IMR-90 (cell line): ENCODE measurements at places on chromosomes 2 and 18. TPM values are rescaled to one million over a fixed set of nuclear protein-coding genes. Genes with fewer than 3 reads are reported as not detected.
A peak's percentile ranks its signal among the peaks of the same experiment; 100 is the strongest.

DNA sequence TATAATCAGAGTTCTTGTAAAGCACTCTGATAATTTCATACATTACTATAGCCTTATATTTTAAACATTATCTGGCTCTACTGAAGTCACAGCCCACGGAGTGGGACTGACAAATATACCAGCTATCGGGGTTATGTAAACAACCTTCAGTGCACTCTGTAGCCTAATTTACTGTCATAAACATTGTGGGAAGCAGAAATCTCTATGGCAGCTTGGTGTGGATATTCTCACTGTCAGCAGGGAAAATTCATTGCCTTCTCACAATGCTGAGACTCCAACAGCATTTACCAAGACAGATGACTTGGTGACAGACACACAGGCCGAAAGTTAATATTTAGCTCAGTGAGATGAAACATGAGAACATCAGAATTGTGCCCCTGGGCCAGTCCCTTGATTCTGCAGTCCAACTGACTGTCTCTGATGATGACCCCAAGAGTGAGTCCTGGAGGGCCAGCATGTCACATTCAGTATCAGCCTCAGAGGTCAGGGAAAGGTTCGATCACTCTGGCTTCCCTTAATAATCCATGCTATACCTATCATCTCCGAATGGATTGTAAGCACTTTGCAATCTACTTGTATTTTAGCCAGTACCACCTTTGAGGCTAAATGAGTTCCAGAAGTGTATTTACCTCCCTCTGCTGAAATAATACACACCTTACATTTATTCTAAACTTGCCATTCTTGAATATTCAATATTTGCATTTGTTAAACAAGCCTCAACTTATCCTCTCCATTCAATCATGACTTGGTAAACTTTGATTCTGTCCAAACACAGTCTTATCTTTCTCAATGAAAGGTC lies 146.2 kb upstream of the OSR1 start:
- DNase-seq = no peak

GRCh38 chr18:36265015-36265414 lies 32.5 kb upstream of the FHOD3 start:
- DNase-seq = no peak

DNA sequence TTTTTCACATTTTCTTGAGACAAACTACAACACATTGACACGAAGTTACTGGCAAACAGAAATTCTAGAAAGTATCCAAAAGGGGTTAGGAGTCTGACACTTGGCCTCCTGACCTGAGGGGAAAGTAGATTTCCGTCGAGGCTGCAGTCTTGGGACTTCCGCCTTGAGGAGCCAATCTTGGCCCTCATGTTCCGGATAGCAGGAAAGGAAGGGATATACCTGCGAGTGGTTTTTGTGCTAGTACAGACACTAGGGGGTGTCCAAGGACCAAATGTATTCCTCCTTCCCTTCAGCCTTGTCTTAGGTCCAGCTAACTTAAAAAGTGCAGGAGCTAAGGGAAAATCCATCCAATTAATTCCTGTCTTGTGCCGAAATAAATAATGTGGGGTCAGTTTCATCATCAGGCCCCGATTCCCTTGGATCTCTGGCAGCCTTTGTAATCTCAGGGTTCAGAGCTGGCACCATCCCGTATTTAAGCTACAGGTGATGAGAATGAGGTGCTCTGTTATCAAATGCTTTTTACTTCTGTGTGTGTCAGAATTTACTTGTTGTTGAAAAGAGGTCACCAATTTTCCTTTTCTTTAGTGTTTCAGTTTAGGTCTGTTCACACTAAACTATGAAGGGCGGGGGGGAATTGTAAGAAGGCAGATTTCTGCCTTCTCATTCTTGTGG lies 330.2 kb upstream of the FANCL start:
- DNase-seq = peak; percentile 69

DNA sequence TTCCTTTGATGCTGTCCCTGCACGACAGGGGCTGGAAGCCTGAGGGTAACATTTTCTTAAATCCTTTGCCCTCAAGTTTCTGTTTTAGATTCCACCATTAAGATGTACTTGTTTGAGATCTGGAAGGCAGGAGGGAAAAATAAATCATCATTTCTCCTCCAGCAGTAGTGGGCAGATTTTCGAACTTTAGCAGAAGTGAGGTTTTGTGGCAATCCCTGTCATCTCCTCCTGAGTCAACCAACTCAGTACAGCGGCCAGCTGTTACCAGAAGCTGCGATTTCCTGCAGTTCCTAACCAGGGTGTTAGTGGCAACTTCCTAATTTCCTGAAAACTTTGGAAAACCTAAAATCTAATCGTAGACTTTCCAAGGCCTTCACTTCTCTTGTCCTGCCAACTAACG lies 517.2 kb upstream of the ACVR2A start:
- DNase-seq = no peak

DNA sequence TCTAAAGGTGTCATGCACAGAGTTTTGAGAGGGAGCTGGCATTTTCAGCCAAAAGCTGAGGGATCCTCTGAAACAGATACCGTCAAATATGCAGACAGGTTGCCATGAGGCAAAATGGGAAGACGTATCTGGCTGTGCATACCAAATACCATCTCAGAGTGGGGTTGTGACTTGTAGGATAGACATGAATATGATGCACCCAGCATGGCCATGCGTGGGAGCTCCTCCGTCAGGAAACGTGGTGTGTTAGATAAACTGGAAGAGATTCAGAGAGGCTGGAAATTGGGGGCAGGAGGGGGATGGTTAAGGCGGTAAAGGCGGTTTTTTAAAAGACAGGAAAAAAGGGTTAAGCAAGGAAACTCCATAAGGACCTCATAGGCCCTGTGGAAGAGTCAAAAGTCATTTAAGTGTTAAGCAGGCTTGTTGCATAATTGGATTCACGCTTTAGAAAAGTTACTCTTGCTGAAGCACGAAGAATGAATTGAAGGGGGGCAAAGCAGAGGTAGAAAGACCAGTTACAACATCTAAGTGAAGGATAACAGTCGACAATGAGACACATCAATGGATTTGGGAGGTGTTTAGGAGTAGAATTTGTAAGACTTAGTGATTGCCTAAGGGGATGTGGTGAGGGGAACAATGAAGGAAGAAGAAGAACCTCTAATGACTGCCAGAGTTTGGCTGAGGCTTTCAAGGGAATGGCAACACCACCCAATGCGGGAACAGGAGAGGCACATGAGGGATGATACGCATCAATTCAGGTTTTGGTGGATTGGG lies 139.6 kb upstream of the CTAGE1 start:
- no peak for DNase-seq

DNA sequence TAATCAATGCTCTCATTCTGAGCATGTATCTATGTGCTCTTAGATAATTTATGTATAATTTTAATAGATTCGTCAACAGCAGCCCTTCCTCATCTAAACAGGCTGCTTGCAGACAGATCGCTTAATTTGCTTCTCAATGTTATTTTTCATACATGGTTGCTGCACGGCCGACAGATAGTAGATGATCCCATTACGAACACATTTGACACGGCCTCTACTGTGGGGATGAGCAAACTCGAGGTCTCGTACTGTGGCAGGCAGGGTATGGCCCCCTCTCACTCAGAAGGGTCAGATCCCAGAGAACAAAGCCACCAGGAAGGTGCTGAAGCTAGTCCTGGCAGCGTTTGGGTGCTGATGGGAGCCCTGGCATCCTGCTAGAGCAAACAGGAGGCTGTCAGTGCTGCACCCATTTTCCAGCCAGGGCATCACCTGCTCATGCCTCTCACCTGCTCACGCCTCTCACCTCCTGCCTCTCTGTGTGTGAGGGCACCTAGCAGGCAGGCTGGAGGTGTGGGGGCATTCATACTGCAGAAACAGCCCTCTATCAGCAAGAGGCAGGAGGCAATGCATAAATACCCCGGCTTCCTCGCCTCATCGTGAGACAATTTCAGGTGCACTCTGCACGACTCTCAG lies 80.0 kb downstream of the KLHL29 start:
- no peak for DNase-seq

DNA sequence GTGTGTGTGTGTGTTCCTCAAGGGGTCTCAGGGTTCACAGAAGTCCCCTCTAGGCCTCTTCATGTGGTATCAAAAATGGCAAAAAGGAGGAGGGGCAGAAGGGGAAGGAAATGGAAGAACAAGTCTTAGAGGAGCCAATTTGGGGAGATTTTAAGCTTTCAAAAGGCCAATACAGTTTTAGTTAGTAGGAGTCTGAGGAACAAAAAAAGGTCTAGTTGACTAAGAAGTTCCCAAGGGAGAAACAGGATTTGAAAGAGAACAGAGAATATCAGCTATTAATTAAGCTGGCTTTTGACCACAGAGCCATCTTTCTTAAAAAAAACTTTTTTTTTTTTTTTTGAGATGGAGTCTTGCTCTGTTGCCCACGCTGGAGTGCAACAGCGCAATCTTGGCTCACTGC lies 7.1 kb downstream of the RNF125 start:
- DNase-seq = no peak

The CYP20A1 gene
- 5.0 and 7.0 TPM in 2 replicates for polyA plus RNA-seq

- DNase-seq = no peak
Measured at GRCh38 chr18:36890598-36890997, 61.7 kb downstream of the KIAA1328 start.

The AKAIN1 gene
- polyA plus RNA-seq = not detected in 2 replicates

GRCh38 chr2:199569336-199569735 lies 111.6 kb upstream of the SATB2 start:
- no peak for DNase-seq

DNA sequence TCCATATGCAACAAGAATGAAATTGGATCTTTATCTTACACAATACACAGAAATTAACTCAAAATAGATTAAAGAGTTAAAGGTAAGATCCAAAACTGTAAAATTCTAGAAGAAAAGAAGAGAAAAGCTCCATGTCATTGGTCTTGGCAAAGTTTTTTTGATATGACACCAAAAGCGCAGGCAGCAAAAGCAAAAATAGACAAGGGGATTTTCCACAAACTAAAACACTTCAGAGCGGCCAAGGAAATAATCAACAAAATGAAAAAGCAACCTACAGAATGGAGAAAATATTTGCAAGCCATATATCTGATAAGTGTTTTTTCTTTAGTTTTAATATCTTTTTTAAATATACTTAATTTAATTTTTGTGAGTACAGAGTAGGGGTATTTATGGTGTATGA lies 112.8 kb upstream of the CAB39 start:
- no peak for DNase-seq

DNA sequence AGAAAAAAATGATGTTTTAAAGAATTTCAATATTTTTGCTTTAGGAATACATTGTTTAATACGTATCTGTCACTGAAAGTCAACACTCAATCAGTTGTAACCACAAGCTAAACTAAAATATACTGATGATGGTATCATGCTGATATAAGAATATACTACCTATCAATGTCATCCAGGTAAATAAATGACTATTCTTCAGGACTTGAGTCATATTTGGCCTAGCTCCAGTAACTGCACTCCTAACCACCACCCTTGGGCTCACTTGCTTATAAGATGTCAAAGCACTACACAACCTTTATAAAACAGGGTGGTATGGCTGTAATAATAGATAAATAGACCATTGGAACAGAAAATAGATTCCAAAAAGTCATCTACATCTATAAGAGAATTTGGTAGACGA lies 48.8 kb downstream of the RND3 start:
- DNase-seq = no peak

DNA sequence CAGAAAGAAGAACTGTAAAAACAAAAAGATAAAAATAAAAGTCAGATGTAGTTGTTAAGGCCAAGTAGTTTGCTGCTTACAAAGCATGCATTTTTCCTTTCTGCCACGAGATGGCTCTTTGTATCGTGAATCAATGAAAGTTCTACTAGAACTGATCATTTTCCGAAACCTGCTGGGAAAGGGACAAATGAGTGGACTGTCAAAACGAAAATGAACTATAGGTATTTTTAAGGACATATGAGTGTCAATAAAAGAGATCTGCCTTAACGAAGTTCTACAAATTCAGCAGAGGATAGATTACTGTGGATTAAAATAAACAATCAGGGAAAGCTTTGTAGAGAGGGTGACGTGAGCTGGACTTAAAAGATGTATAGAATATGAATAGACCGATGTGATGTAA lies 15.0 kb upstream of the ELOA2 start:
- peak; percentile 60 for DNase-seq

DNA sequence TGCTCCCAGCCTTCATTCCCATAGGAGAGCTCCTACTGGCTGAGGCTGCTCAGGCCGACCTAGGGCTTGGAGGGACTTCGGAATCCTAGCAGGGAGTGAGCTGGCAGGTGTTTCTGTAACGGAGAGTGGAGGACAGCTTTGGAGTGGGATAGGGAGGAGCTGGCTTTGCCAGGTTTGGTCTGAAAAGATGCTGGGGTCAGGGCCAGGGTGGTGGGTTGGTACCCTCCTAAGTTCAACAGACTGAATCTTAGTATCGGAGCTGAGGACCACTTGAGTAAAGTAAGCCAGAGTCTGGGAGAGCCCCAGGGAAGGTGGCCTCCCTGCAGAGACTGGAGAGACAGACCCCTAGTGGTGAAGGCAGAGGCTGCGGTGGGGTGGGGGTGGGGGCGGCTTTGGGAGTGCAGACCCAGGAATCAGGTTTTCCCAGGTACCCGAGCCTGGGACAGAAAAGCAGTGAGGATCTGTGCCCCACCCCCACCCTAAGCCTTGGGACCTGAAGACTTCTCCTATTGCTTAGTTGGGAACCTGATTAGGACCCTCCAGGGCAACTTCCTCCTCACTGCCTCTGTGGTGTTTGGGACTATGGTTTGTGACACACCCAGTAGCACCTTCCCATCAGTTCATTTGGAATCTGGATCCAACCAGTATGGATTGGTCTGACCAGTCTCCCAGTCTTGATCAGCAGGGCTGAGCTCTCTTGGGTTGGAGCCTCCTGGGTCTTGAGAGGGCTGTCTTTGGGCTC lies 3.0 kb downstream of the CNNM4 start:
- DNase-seq = no peak
